ENCODE measurements at places on chromosomes 5 and 9.

- peak; percentile 59 for DNase-seq
Measured at GRCh38 chr5:176812269-176813259, 2.2 kb downstream of the UNC5A start.

GRCh38 chr9:98381311-98382103 lies 126.1 kb upstream of the TBC1D2 start:
- no peak for DNase-seq

DNA sequence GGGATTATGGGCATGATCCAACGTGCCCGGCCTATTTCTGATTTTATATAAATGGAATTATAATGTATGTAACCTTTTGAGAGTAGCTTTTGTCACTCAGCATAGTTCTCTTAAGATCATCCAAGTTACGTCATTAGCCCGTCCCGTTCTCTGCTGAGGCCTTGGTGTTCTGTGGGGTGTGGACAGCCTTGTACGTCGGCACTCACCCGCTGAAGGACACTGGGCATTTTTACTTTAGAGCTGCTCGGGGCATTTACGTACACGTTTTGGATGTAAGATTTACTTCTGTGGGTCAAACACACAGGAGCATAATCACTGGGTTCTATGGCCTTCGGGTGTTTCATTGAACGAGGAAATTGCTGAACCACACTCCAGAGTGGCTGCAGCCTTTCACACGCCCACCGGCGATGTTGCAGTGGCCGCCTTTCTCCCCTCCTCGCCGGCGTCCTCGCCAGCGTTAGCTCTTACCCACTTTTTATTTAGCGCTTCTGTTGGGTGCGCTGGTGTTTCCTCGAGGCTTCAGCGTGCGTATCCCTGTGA lies 101.8 kb downstream of the EHMT1 start:
- no peak for DNase-seq

DNA sequence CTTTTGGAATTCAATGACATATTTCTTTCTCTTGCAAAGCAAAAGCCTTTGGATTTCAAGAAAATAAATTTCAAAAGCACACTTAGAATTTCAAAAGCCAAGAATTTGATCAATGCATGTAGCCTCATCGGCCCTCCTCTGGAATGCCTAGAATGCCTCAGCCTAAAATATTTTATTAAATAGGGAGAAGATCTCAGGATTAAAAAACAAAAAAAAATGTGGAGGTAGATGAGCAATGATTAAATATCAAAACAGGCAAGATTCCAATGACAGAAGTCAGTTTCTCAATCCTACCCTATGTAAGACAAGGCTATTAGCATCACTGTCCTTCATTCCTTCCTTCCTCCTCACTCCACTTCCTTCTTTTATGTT lies 169.0 kb downstream of the CDH6 start:
- no peak for DNase-seq

DNA sequence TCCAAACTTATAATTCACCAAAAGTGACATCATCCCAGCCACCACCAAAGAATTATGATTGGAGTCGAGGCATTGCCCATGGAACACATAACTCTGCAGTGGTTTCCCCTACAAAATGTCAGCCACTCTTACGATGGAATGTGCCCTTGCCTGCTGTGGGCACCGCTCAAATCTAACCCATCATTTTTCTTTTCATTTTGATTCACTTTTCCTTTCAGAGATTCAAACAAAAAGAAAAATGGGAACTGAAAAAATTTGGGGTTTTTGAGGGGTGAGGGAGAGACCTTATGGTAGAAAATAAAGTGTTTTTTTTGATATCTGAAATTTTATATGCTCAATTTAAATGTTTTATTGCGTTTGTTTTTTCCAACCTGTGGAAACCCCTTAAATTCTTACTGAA lies 28.1 kb downstream of the SMARCA2 start:
- no peak for DNase-seq

- peak; percentile 58 for DNase-seq
Measured at GRCh38 chr9:134738869-134739659, 97.5 kb downstream of the COL5A1 start.

DNA sequence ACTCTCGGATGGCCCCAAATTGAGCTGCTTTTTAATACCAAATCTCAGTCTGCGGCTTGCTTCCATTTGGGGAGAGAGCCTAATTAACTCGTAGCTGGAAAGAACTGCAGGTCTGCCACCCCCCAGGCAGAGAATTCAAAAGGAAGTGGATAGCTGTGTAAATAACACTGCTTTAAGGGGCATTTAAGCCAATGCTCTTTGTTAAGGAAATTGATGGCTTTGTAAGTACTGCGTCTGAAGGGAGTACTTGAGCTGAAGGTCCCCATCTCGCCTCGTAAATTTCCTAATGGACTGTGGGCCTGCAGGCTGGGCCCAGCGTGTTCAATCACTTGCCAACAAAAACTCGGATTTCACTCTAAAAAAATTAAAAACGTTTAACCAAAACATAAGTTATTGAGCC lies 132.7 kb downstream of the PAPPA start:
- DNase-seq = no peak

- no peak for DNase-seq
Measured at GRCh38 chr9:114034196-114034595, 43.9 kb downstream of the AMBP start.

- no peak for DNase-seq
Measured at GRCh38 chr9:112664531-112664930, 53.4 kb downstream of the INIP start.

DNA sequence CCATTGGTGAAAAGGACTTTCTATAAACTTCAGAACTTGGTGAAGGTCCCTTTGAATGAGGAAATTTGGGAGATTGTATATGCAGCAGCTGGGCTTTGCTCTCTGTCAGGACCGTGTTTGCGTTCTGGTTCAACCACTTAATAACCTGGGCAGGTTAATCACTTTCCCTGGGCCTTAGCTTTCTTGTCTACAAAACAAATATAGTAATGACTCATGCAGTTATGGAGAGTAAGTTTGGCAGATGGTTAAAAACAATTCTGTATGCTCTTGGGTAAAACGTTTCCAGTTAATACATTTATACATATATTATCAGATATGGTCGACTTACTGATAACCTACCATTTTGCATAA lies 197.0 kb downstream of the ARHGEF28 start:
- no peak for DNase-seq

DNA sequence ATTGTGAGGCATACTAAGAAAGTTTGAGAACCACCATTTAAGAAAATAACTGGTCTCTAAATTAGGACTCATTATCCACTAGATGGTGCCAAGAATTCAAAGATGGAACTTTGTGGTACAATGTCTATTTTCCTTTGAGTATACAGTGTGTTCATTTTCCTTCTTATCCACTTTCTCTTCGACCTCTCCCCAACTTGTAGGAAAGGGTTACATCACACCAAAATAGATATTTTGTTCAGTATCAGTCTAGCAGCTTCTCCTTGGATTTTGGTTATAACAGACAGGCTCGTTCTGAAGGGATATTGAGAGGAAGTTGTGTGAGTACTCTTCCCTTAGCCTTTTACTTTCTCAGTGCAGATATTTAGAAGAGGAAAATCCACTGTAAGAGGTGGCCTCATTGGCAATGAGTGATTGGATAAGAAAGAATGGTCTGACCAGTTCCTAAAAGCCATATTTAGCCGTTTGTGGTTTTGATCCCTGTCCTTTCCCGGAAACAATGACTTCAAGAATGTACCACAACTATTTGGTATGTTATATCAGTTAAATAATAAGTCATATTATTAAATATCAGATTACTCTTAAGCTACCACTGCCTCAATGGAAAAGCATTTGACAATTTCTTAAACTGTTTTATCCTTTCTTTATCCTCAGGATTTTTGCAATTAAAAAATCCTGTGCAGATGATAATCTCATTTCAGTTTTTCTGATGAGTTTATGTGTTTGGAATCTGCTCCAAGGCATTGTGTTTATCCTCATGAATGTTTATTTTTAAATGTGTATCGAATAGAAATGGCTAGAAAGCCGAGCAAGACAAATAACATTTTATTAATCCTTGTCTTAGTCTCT lies 69.0 kb upstream of the GRAMD2B start:
- DNase-seq = peak; percentile 81

DNA sequence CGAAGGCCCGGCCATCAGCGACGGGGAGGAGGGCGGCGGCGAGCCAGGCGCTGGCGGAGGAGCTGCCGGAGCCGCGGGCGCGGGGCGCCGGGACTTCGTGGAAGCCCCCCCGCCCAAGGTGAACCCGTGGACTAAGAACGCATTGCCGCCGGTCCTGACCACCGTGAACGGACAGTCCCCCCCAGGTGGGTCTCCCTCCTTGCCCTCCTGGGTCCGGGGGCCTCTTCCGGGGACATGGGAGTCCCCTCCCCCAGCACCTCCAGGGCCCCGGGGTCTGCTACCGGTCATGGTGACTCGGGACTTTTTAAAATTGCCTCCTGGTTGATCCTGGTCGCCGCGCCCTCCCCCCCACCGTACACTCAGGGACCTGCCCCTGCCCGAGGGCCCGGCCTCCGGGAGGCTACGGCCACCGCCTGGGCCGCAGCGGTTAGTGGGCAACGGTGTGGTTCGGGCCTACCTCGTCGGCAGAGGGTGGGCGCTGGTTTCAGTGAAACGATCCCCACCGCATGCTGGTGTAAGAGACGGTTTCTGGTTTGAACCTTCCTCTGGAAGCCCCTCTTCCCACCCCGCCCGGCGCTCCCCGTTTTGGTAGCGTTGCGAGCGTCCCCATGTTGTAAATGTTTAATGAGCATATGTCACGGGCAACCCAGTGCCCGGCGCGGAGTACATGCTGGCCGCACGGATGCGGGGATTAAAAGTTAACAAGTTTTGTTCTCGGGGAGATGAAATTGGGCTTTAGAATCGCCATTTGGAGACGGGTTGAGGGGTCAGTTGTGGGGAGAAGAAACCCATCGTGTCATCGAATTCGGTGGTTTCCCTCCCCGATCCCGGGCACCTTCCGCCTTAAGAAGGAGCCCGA lies 1.1 kb downstream of the LARP1 start:
- peak; percentile 54 for DNase-seq

DNA sequence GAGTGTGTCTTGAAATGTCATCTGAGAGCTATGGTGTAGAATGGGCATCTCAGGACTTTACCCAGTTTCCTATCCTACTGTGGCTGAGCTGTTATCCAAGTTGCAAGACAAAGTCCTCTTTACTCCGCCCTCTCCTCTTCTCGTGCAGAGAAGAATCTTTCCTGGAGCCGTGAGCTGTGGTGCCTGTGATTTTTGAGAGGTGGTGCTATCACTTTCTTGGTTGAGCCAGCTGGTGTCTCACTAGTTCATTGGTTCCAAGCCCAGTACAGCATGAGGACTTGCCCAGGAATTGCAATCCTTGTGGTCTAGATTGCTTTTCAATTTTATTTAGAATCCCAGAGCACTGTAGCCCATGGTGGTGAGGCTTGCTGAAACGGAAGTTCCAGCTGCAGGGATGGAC lies 2300.3 kb downstream of the MAT2B start:
- DNase-seq = no peak

DNA sequence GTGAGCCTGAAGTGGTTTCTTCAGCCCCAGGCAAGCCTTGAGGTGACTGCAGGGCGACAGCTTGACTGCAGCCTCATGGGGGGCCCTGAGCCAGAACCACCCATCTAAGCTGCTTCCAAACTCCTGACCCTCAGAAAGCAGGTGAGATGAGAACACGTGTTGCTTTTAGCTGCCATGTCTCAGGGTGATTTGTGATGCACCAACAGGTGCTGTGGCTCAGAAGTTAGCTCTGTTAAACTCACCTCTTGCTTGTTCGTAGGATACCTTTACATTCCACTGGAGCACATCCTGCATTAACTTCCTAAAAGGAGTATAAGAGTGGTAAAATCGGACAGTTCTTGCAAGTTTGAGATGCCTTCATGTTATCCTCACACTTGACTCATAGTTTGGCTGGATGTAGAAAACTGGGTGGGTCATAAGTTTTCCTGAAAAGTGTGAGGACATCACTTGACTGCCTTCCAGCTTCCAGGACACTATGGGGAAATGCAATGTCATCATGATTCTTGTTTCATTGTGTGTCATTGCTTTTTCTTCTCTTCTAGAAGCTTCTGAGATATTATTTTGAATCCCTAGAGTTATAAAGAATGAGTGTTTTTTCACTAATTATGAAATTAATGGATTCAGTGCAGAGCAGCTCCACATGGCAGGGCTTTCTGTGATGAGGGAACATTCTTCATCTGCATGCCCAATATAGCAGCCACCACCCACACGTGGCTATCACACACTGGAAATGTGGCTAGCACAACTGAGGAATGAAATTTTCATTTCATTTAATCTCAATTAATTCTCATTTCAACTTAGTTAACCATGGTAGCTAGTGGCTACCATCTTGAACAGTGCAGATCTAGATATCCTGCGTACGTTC lies 92.3 kb downstream of the HSD17B3 start:
- DNase-seq = no peak

DNA sequence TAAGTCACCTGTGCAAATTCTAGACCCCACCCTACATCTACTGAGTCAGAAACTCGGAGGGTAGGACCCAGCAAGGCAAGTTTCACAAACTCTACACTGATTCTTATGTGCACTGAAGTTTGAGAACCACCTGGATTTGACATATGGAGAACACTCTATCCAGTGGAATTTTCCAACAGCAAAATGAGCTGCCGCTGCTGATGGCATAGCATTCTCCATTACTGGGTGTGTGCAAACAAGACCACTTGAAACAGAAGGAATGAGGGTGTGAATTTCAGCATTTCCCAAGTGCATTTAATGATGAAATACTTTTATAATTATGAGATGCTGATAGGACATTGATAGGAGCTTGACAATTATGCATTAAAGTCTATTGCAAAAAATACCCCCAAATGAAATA lies 229.1 kb upstream of the IL12B start:
- DNase-seq = no peak

DNA sequence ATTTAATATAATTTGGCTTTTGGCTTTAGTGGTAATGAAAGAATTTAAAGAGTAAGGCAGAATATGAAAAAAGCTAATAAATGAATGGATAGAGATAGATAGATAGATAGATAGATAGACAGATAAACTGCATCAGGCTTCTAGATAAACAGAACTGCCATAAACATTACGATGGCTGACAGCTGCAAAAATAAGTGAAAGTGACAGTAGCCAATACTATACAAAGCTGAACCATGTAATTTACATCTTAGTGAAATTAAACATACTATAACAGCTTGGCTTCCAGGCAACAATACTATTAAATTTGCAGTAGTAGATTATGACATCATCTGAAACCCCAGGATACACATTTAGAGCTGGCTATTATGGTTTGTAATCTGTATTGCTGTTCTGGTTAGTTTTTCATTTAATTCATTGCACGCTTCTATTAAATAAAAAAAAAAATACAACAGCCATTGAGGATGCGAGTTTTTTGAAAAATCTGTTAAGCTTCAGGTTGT lies 1354.8 kb downstream of the PTPRD start:
- DNase-seq = no peak

- DNase-seq = no peak
Measured at GRCh38 chr5:9774472-9775079, 144.4 kb upstream of the TAS2R1 start.

DNA sequence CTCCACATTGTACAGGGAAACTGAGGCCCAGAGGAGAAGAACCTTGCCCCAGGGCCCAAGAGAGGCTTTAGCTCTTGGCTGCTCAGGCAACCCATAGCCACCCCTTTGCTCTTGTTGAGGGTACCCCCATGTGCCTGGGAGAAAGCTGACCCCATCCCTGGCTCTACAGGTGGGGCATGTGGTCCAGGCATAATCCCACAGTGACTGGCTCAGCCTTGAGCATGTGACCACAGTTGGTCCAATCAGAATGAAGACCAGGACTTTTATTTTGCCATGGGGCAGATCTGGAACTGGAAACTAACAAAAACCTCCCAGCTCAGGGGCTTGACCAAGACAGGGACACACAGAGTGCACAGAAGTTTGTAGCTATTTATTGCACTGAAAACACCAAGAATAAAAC lies 29.3 kb downstream of the SLC6A7 start:
- peak; percentile 12 for DNase-seq

All from hematopoietic multipotent progenitor cell treated with erythropoietin and hydrocortisone succinate and interleukin-3 and kit ligand, for 6 days (in vitro differentiated cells).